Vagina (tissue), 2 donors: ENCODE measurements at places on chromosomes 16 and 17. TPM values are rescaled to one million over a fixed set of nuclear protein-coding genes. Genes with fewer than 3 reads are reported as not detected.

DNA sequence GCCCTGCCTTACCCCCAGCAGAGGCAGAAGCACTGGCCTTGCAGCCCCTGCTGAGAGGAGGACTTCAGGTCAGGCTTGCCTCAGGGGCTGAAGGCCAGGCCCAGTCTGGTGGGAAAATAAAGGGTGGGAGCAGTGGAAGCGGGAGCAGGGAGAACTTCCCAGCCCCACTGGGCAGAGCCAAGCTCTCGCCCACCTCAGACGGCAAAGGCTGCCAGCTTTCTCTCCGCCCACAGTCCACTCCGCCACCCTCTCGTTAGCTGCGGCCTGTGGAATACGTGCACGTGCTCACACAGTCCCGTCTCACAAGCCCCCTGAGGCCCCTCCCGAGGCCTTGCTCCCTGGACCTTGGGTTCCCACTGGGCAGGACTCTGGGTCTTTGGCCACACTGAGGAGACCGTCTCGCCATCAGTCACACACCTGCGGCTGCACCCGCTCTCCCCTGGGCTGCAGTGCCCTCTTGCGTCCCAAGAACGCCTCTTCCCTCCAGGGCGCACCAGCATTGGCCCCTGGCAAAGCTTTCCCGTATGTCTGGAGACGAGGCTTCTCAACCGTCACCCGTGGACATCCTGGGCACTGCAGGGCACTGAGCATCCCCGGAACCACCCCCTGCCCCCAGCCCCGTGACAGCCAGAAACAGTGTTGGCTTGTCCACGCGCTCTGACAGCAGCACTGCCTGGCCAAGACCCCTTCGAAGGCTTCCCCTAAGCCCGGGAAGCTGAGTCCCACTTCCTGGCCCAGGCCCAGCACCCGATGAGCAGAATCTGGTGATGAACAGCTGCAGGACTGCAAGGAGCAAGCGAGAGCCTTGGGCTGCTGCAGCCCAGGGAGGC, 8.3 kb downstream of the MRPL28 start:
- no peak for DNase-seq
- no peaks in the 10 kb centered on the region for H3K4me1 ChIP-seq
- no peaks in the 10 kb centered on the region for H3K36me3 ChIP-seq
- no peak overlapping the region for H3K27ac ChIP-seq
- H3K27me3 ChIP-seq = no peaks in the 10 kb centered on the region

- peaks cover 32% of the 10 kb centered on the region for H3K36me3 ChIP-seq
- DNase-seq = no peak
- no peak overlapping the region for H3K4me3 ChIP-seq
- H3K27ac ChIP-seq = no peak overlapping the region
- no peaks in the 10 kb centered on the region for H3K4me1 ChIP-seq
Observed at GRCh38 chr17:39547713-39548478, 59.8 kb downstream of the NEUROD2 start.

DNA sequence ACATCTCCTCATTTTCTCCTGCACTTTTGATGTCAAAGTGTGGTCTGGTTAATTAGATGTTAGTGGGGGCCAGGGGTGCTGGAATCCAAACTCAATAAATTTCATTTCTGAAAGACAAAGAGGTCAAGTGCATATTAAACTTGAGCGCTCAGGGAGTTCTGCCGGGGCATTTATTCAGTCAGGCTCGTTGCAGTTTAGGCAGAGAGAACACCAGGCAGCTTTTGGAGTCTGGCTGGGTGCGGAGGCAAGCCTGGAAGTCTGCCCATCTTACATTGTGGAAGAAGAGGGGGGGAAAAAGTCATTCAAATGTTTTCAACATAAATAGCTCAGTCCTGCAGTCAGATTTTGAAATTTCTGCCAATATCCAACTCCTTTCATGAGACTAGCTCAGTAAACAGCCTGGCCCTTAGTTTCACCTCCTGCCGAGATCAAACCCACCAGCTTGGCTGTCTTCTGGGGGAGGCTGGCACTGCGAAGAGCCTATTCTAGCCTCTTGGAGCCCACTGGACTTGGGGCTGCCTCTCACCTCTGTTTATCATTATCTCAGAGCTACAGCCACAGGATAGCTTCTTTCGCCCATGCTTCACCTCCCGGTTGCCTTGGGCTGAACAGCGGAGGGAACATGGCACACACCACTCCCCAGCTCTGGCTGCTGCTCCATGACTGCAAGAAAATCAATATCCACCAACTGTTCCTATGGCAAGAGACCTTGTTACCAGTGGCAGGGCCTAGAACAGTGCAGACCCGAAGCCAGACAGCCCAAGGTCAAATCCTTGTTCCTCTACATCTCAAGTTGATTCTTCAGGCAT, 177.4 kb upstream of the CDH5 start:
- H3K27ac ChIP-seq = no peak overlapping the region
- DNase-seq = peak; percentile 71
- H3K36me3 ChIP-seq = no peaks in the 10 kb centered on the region
- H3K4me3 ChIP-seq = no peak overlapping the region
- peaks cover 16% of the 10 kb centered on the region for H3K4me1 ChIP-seq

- H3K36me3 ChIP-seq = peaks cover 21% of the 10 kb centered on the region
- H3K4me3 ChIP-seq = peak overlapping the region; percentile 83
- DNase-seq = no peak
- H3K27me3 ChIP-seq = no peaks in the 10 kb centered on the region
- H3K27ac ChIP-seq = peak overlapping the region; percentile 77
Observed at GRCh38 chr17:47840001-47840741, 902 bp downstream of the SCRN2 start.

- H3K4me3 ChIP-seq = no peak overlapping the region
- no peak overlapping the region for H3K27ac ChIP-seq
- peaks cover 25% of the 10 kb centered on the region for H3K4me1 ChIP-seq
- H3K36me3 ChIP-seq = no peaks in the 10 kb centered on the region
Observed at GRCh38 chr17:44559634-44560554, 2.6 kb downstream of the FZD2 start.

- H3K4me3 ChIP-seq = no peak overlapping the region
- no peaks in the 10 kb centered on the region for H3K27me3 ChIP-seq
- DNase-seq = no peak
- peaks cover 46% of the 10 kb centered on the region for H3K4me1 ChIP-seq
Observed at GRCh38 chr17:58001461-58002124, 5.5 kb downstream of the SRSF1 start.

- DNase-seq = no peak
- H3K4me3 ChIP-seq = no peak overlapping the region
- peaks cover 17% of the 10 kb centered on the region for H3K4me1 ChIP-seq
- no peaks in the 10 kb centered on the region for H3K36me3 ChIP-seq
Observed at GRCh38 chr16:72896485-72897118, 151.3 kb downstream of the ZFHX3 start.

GRCh38 chr16:259226-259625, 16.5 kb downstream of the RGS11 start:
- H3K36me3 ChIP-seq = no peaks in the 10 kb centered on the region
- no peaks in the 10 kb centered on the region for H3K27me3 ChIP-seq
- H3K27ac ChIP-seq = no peak overlapping the region
- no peak for DNase-seq
- no peaks in the 10 kb centered on the region for H3K4me1 ChIP-seq

DNA sequence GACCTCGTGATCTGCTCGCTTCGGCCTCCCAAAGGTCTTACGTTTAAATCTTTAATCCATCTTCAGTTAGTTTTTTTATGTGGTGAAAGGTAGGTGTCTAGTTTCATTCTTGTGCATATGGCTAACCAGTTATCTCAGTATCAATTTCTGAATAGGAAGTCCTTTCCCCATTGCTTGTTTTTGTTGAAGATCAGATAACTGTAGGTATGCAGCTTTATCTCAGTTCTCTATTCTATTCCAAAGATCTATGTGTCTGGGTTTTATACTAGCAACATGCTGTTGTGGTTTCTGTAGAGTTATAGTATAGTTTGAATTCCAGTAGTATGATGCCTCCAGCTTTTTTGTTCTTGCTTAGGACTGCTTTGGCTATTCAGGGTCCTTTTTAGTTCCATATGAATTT, 65.2 kb downstream of the TNFRSF13B start:
- H3K36me3 ChIP-seq = no peaks in the 10 kb centered on the region
- no peaks in the 10 kb centered on the region for H3K27me3 ChIP-seq
- no peak for DNase-seq
- H3K4me1 ChIP-seq = no peaks in the 10 kb centered on the region
- no peak overlapping the region for H3K27ac ChIP-seq

DNA sequence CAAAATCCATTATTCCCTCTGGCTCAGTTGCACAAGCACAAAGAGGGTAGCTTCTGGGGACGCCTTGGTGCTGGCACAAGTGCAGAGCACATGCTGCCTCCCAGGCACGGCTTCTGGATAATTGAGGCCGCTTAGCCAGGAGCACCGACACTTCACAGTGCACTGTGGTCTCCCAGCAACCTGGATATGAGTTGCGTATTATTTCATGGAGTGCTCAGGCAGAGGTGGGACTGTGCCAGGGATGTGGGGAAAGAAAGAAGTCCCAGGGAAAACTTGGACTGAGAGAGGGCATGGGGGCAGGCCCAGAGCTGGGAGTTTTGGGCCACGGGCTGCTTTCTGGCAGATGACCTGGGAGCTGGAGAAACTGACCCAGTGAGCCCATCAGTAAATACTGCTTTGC, 37.5 kb downstream of the MPRIP start:
- H3K27ac ChIP-seq = no peak overlapping the region
- H3K4me3 ChIP-seq = no peak overlapping the region
- no peak for DNase-seq

GRCh38 chr17:44689477-44690217, at the start of gene CCDC43:
TSS of gene CCDC43 (minus strand) at chr17:44689776. CDS start at chr17:44689753, 23 bp downstream.
- no peaks in the 10 kb centered on the region for H3K27me3 ChIP-seq
- peak within 1 kb of the TSS; percentile 84 for H3K27ac ChIP-seq
- H3K36me3 ChIP-seq = peaks cover 5% of the 10 kb centered on the region
- peak within 1 kb of the TSS; percentile 52 for H3K4me3 ChIP-seq
- no peak for DNase-seq

GRCh38 chr17:73011016-73011486, 81.4 kb downstream of the SLC39A11 start:
- H3K4me3 ChIP-seq = no peak overlapping the region
- no peak overlapping the region for H3K27ac ChIP-seq
- no peaks in the 10 kb centered on the region for H3K27me3 ChIP-seq
- peaks cover 5% of the 10 kb centered on the region for H3K4me1 ChIP-seq
- DNase-seq = no peak
- no peaks in the 10 kb centered on the region for H3K36me3 ChIP-seq

DNA sequence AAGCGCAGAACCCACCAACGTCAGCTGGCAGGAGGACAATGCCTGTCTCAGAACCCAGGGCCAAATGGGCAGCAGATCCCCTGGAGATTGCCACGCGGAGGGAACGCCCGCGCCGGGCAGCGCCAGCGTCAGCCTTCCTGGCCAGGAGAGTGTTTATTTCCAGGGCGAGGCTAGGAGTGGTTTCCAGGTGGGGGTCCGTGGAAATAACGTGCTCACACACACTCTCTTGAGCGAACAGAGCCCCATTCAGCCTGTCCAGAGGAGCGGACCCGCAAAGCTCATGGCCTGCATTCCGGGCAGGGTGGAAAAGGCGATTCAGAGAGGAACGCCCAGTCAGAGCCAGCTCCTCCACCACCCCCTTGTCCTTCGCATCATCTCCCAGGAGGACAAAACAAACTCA, 40.3 kb downstream of the SDK2 start:
- H3K4me3 ChIP-seq = no peak overlapping the region
- no peak for DNase-seq
- no peaks in the 10 kb centered on the region for H3K27me3 ChIP-seq
- no peaks in the 10 kb centered on the region for H3K36me3 ChIP-seq
- H3K4me1 ChIP-seq = peaks cover 14% of the 10 kb centered on the region
- H3K27ac ChIP-seq = no peak overlapping the region

- no peaks in the 10 kb centered on the region for H3K27me3 ChIP-seq
- H3K27ac ChIP-seq = no peak overlapping the region
- no peaks in the 10 kb centered on the region for H3K36me3 ChIP-seq
- DNase-seq = no peak
Observed at GRCh38 chr16:79047337-79047736, 553.2 kb downstream of the MAF start.

- no peak overlapping the region for H3K27ac ChIP-seq
- no peak overlapping the region for H3K4me3 ChIP-seq
- no peak for DNase-seq
Observed at GRCh38 chr16:10865991-10866966, 10.7 kb upstream of the CIITA start.

GRCh38 chr17:29757788-29758187, 135.1 kb upstream of the CORO6 start:
- H3K27ac ChIP-seq = no peak overlapping the region
- DNase-seq = no peak
- no peaks in the 10 kb centered on the region for H3K27me3 ChIP-seq
- no peak overlapping the region for H3K4me3 ChIP-seq

DNA sequence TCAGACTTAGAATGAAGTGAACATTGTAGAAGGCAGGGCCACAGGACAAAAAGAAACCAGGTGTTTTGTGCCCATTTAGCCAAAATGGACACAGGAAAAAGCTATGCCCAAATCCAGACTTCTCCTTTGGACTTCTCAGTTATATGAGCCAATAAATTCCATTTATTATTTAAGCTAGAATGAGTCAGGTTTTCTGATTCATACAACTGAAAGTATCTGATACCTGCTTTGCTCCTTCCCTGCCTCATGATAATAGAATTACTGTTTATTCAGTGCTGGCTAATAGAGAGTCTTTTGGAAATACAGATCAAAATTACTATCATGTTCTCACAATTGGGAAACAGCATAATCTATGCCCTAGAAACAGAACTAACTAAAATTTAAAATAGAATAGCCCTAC, 8.7 kb upstream of the CPD start:
- H3K27me3 ChIP-seq = no peaks in the 10 kb centered on the region
- no peak for DNase-seq
- no peaks in the 10 kb centered on the region for H3K36me3 ChIP-seq
- no peak overlapping the region for H3K27ac ChIP-seq
- H3K4me1 ChIP-seq = no peaks in the 10 kb centered on the region
- no peak overlapping the region for H3K4me3 ChIP-seq

- DNase-seq = no peak
- peaks cover 80% of the 10 kb centered on the region for H3K36me3 ChIP-seq
- H3K4me3 ChIP-seq = no peak overlapping the region
- H3K27me3 ChIP-seq = no peaks in the 10 kb centered on the region
Observed at GRCh38 chr16:30728899-30729672, 19.1 kb upstream of the PHKG2 start.

DNA sequence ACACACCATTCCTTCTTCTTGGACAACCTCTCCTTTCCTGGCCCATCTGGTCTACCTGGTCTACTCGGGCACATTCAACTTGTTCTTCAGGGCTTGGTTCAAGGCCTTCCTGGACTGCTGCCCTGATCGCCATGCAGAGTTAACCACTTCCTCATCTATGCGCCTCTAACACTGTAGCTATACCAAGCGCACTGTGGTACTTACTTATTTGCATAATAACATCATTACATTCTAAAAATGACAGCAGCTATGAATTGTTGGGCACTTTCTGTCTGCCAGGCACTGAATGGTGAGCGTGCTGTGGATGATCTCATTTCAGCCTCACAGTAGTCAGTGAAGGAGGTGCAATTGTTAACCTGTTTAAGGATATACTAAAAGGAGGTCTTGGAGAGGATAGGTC, 66.9 kb upstream of the SDK2 start:
- H3K27me3 ChIP-seq = no peaks in the 10 kb centered on the region
- no peak overlapping the region for H3K4me3 ChIP-seq
- no peak overlapping the region for H3K27ac ChIP-seq
- peaks cover 2% of the 10 kb centered on the region for H3K4me1 ChIP-seq
- no peak for DNase-seq
- no peaks in the 10 kb centered on the region for H3K36me3 ChIP-seq

HSPB9 gene
- total RNA-seq = 1.2 TPM

C16orf89 gene
- 4.4 TPM for total RNA-seq
